ENCODE measurements at places on chromosomes 1 and 21.

DNA sequence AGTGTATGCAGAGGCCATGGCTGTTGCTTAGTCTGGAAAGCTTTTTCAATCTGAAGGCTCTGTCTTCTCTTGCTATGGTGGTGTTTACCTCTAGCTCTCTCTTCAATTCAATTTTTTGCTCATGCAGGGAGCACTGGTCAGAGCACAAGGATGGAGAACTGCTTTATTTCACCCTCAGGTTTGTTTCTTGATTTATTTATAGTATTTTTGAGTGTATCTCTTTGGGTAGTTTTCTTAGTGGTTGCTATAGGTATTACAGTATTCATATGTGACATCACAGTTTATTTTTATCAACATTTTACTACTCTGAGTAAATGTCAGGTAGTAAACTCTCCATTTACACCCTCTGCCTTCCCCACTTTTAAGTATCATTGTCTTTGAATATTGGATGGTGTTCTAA lies 147.9 kb downstream of the RASAL2 start:
- no peak for DNase-seq

DNA sequence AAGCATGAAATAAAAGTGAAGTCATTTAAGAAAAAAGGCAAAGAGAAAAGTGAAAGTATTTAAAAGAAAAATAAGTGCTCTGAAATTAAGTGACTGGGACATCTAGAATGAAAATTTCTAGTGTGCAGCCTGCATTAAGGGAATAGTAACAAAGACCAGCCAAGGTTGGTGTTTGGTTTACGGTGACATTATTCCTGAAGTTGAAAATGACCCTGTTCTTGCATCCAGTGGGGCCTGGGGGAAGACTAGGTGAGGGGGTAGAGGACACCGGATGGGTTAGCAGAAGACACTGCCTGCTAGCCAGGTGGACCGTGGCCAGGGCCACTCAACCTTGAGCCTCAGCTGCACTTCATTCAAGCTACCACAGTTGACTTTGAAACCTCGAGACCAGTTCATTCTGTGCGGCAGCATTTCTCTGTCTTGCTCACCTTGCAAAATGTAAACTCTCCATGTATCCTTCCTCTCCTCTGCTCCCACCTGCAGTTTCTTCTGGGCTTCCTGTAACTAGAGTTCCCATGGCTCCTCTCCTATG lies 14.3 kb upstream of the KCNK1 start:
- no peak for DNase-seq

GRCh38 chr1:8388732-8389562 lies 71.0 kb downstream of the SLC45A1 start:
- no peak for DNase-seq

DNA sequence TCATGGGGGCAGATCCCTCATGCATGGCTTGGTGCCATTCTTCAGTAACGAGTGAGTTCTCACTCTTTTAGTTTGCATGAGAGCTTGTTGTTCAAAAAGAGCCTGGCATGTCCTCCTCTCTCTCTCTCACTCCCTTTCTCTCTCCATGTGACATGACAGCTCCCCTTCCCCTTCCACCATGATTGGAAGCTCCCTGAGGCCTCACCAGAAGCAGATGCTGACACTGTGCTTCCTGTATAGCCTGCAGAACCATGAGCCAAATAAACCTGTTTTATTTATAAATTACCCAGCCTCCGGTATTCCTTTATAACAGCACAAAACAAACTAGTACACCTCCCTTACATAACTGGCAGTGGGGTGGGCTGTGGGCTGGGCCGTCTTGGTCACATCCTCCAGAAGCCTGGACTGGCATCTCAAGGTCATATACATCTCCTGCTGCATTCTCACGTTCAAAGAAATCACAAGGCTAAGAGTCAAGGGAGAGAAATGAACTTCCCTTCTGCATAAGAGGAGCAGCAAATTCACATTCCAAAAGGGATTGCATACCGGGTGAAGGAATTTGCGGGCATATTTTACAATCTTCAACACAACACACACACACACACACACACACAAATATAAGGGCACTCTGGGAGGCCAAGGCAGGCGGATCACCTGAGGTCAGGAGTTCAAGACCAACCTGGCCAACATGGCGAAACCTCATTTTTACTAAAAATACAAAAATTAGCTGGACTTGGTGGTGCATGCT lies 2.3 kb upstream of the CCSAP start:
- DNase-seq = no peak

GRCh38 chr1:228488125-228488817 lies 1.1 kb downstream of the RNF187 start:
- DNase-seq = peak; percentile 25

GRCh38 chr1:230768903-230769570 lies 21.8 kb downstream of the CAPN9 start:
- DNase-seq = peak; percentile 93

DNA sequence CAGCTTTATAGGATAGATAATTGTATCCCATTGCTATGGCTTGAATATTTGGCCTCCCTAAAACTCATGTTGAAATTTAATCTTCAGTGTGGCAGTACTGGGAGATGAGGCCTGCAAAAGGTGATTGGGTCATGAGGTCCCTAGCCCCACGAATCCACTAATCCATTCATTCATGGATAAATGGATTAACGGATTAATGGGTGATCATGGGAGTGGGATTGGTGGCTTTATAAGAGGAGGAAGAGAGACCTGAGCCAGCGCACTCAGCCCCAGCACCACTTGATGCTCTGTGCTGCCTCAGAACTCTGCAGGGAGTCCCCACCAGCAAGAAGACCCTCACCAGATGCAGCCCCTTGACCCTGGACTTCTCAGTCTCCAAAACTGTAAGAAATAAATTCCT lies 32.0 kb downstream of the S100A6 start:
- no peak for DNase-seq

GRCh38 chr1:12090326-12090725 lies 27.2 kb downstream of the TNFRSF8 start:
- DNase-seq = no peak

DNA sequence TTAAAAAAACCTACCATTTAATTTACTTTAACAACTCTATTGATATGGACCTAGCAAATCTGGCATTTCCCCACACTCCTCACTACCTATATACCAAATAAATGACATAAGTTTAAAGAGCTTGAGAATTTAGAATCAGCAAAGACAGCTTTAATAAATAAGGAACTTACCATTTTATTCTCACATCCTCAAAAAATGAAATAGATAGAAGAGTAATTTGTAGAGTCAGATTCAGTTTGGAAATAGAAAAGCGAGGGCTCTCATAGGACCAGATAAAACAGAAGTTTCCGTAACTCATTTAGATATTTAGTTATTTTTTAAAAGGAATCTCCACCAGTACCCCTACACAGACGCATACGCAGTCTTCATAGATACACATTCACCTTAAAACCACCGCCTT lies 117.9 kb downstream of the RGS2 start:
- no peak for DNase-seq

DNA sequence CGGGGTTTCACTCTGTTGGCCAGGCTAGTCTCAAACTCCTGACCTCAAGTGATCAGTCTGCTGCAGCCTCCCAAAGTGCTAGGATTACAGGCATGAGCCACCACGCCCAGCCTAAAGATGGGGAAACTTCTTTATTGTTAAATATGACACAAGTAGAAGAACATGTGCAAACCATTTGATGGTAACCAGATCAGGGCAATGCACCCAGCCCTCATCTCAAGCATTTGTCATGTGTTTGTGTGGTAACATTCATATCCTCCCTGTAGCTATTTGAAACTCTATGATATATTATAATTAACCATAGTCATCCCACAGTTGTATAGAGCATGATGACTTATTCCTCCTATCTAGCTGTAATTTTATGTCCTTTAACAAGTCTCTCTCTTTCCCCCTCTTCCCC lies 119.5 kb upstream of the TMPRSS2 start:
- no peak for DNase-seq

- DNase-seq = no peak
Observed at GRCh38 chr1:240500647-240501046, 111.3 kb downstream of the GREM2 start.

DNA sequence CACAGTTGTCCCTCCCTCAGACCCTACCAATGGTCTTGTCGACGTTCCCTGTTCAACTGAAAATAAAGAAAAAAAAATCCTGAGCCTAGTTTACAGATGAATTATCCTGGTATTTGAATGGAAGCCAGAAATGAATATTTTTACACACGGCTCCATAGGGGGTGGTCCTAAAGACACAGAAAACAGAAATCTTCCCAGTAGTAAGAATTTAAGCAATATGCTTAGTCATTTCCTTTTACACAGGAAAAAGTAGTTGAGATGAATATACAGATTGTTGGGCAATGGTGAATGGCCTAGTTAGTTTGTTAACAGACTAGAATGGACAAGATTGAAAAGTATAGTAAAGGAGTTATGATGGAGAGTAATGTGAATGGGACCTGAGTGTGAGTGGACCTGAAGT lies 67.4 kb downstream of the RGS18 start:
- DNase-seq = no peak

- no peak for DNase-seq
Observed at GRCh38 chr1:116435806-116436610, 63.0 kb downstream of the ATP1A1 start.

DNA sequence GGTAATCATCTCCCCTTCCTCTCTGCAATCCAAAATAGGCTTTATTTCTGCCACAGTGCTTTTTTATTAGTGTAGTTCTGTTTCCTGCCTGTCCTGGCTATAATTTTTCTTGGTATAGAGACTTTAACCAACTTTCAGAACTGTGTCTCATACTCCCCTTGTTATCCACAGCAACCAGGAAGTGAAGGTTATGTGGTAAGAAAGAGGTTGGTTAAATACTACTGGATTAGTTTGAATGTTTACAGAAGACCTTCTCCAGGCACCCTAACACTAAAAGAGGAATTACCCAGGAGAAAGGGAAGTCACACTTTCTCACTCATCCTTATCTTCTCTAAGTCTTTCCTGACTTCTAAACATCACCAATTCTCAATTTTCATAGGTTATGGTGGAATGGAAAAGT lies 17.8 kb upstream of the TNFSF4 start:
- no peak for DNase-seq

GRCh38 chr1:99784809-99785255 lies 18.4 kb upstream of the FRRS1 start:
- DNase-seq = no peak

DNA sequence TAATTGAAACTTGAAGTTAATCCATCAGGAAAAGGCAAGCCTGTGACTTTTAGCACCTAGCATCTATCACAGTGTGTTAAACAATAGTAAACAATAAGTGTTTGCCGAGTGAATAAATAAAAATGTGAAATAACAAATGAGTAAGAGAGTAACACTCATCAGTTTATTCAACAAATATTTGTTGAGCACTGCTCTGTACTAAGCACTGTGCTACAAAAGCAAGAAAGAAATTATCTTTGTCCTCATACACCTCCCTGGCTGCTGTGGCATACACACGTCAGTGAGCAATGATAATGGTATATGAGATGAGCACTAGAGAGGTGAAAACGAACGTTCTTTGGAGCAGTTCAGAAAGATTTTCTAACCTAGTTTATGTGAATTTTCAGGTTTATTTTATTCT lies 295.0 kb upstream of the LRRC7 start:
- no peak for DNase-seq

DNA sequence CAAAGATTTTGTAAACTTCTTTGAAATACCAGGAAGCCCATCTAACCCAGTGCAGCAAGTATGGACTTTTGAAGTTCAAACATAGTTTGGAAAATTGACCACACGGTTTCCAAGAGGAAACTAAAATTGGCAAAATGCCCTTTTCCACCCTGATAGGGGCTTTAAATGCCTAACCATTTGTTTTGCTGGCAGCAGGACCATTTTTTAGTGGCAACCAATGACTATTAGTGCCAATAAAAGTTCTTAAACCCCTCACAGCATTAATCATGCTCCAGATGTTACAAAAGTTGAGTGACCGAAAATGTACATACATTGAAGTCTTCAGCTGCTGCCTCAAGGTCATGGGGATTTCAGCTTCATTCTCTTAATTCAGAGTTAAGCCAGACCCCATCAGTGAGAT lies 46.4 kb upstream of the ENAH start:
- peak; percentile 23 for DNase-seq

DNA sequence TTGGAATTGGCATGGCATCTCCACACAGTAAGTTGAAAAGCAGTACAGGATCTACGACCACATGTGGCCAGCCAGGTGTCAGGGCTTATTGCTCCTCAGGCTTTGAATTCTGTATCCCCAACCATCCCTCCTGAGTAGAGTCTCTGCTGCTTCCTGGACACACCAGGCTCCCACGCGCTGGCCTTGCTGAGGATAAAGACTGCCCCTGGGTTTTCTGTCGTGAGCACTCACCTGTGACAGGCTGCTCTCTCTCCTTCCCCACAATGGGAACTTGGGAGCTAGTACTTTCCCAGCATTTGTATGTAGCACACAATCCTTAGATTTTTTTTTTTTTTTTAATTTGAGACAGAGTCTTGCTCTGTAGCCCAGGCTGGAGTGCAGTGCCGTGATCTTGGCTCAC lies 33.6 kb downstream of the PBX1 start:
- no peak for DNase-seq

DNA sequence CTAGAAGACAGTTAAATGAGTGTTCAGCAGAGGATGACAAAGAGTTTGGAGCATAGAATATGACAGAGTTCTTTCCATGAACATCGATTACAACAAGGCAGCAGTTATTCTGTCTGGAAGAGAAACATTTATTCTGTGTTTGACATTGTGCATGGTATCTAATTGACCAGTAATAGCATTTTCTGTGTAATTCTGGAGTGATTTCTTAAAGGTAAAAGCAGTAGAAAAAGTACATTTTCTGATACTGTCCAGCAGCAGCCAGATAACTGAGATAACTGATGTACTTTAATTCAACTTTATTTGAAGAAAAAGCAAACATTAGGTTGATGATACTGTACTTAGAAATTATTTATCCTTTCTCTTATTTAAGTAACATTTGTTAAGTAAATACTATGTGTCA lies 497.1 kb downstream of the AGBL4 start:
- DNase-seq = no peak

DNA sequence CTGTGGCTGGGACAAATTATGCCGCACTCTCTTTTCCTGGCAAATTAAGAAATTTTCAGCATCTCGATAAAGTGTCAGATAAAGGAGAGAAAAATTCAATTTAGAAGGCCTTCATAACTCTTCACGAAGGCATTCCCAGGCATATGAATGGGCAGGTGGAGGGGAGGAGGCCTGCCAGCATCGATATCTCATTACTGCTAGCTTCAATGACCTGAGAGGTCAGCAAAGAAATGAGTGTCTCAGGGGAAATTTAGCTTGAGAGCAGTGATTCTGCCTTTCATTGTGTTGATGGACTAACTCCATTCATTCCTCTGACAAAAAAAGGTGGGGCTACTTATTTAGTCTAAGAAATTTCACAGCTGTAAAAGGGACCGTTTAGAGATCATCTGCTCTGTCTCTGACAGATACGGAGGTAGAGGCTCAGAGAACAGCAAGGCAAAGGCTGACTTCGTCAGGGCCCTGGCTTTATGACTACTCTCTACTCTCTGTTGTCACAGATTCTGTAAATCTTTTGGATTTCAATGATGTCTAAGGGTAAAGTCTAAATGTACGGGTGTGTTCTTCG lies 212.0 kb upstream of the BEND5 start:
- DNase-seq = no peak

GRCh38 chr1:213680677-213681325 lies 307.0 kb upstream of the PROX1 start:
- no peak for DNase-seq

DNA sequence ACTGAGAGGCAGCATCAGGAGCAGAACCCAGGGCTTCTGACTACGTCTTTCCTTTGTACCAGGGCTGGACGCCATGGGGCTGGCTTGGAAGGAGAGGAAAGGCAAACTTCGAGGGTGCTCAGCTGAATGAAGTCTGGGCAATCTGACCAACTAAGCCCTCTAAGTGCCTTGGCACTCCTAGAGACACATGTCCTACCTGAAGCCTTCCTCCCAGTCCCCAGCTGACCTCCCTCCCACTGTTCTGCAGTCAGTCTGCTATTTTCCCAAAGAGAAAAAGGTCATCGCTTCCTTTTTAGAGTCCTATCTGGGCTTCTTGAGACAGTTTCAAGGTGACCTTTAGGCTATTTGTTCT lies 5.2 kb downstream of the SLC9A1 start:
- DNase-seq = no peak
